K562 (cell line): ENCODE measurements at places on chromosomes 3 and 15.

GRCh38 chr15:39498629-39499028 is 82.2 kb upstream of the THBS1 start:
- DNase-seq = no peak

GRCh38 chr3:53695324-53695690 is 150.9 kb downstream of the CHDH start:
- DNase-seq = no peak

DNA sequence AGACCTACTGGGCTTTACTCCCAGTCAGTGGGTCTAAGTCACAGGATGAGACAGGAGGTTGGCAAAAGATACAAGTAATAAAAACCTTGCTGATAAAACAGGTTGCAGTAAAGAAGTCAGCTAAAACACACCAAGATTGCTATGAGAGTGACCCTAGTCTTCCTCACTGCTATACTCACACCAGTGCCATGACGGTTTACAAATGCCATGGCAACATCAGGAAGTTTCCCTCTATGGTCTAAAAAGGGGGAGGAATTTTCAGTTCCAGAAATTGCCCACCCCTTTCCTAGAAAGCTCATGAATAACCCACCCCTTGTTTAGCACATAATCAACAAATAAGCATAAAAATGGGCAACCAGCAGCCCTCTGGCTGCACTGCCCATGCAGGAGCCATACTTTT is 966.7 kb upstream of the ROBO1 start:
- no peak for DNase-seq

DNA sequence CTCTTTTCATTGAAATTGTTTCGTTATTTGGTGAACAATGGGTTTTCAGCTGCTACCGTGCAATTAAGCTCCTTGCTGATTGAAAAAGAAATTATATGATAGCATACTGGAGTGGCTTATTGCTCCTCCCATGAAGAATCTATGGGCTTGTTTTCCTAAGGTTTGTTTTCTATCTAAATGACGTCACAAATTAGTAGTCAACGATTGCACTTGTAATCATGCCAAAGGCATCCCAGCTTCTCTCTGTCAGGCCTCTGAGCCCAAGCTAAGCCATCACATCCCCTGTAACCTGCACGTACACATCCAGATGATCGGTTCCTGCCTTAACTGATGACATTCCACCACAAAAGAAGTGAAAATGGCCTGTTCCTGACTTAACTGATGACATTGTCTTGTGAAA is 388.0 kb upstream of the LMCD1 start:
- DNase-seq = no peak

GRCh38 chr15:48250640-48251076 is 44.6 kb downstream of the SLC12A1 start:
- DNase-seq = peak; percentile 22

GRCh38 chr3:171770689-171771620 is 39.3 kb downstream of the PLD1 start:
- peak; percentile 72 for DNase-seq

DNA sequence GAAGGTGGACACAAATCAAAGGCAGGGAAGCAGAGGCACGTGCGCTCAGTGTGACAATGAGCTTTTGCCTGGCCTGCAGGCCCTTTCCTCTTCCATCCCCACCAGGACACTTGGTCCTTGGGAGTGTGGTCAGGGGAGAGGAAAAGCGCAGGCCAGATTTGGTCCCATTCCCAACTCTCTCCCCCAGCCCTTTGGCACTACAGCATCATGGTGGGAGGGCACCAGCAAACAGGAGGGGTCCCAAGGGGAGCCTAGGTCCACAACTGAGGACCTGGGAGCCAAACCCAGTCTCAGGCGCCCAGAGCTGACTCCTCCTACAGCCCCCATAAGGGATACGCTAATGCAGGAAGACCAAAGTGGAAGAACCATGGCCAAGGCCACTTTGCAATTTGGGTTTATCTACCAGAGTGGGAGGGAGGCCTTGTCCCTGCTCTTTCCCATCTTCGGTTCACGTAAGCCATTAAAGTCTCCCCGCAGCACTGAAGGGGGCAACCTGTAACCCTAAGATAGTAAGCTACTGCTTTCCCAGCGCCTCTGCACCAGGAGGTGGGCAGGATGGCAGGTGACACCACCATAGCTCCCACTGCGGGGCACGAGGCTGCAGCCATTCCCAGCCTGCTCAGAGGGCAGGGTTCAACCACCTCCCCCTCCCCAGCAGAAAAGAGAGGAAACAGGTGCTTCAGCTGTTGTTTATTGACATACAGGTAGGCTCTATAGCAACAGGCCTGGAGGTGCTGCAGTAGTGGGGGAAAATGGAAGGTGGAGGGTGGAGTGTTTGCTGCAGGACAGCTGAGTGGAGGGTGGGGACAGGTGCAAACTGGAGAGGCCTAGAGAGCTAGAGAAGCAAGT is 993 bp upstream of the GRAMD2A start:
- DNase-seq = no peak

DNA sequence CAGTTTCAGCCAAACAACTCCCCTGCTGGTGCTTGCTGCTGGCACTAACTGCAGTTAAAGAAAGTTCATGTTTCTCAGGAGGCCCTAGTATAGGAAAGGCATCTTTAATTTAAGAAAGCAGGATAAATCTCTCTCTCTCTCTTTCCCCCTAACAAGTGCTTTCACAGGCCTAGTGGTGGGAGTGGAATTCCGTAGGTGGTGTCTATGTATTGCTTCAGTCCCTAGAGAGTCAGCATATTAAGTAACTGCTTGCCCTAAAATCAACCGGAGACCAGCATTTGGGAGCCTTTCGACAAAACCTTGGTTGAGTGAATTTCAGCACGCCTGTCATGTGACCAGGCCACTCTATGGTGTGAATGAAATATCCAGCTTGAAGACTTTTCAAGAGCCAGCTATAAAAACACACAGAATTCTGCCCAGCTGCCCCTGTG is 169.2 kb upstream of the TGFBR2 start:
- no peak for DNase-seq

GRCh38 chr3:150755902-150756301 is 7.1 kb downstream of the SIAH2 start:
- no peak for DNase-seq

- DNase-seq = no peak
Measured at GRCh38 chr3:138202945-138203701, 16.0 kb downstream of the ARMC8 start.

DNA sequence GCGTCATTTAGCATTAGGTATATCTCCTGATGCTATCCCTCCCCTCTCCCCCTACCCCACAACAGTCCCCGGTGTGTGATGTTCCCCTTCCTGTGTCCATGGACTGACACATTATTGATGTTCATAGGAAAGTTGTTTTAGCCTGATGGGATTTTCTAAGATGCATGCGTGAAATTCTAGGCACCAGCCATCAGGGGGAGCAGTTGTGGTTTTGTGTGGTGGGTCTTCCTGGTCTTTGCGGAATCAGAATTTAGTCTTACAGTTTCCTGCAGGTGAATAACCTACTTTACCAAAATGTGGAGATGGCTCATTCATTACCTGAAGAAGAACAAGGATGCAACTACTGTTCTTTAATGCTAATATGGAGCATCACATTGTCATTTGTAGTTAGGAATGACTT is 455.0 kb upstream of the THBS1 start:
- peak; percentile 70 for DNase-seq

DNA sequence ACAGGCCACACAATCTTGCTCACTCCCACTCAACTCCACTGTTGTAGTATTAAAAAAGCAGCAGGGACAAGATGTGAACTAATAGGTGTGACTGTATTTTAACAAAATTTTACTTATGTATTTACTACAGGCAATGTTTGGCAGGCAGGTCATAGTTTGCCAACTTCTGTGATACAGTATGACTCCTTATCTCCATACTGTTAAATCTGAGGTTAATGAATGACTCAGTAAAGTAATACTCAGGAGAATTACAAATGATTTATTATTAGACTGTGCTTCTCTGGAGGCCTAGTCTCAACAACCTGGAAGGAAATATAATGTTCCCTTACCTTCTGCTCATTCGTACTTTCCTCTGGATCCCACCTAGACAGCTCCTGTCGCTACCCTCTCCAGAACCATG is 258.6 kb upstream of the KCNMB2 start:
- DNase-seq = no peak

- DNase-seq = no peak
Measured at GRCh38 chr15:68149059-68149458, 56.1 kb downstream of the CALML4 start.

- no peak for DNase-seq
Measured at GRCh38 chr15:57728436-57728835, 21.9 kb downstream of the POLR2M start.

- DNase-seq = no peak
Measured at GRCh38 chr15:101139986-101140696, 111.7 kb downstream of the CHSY1 start.

DNA sequence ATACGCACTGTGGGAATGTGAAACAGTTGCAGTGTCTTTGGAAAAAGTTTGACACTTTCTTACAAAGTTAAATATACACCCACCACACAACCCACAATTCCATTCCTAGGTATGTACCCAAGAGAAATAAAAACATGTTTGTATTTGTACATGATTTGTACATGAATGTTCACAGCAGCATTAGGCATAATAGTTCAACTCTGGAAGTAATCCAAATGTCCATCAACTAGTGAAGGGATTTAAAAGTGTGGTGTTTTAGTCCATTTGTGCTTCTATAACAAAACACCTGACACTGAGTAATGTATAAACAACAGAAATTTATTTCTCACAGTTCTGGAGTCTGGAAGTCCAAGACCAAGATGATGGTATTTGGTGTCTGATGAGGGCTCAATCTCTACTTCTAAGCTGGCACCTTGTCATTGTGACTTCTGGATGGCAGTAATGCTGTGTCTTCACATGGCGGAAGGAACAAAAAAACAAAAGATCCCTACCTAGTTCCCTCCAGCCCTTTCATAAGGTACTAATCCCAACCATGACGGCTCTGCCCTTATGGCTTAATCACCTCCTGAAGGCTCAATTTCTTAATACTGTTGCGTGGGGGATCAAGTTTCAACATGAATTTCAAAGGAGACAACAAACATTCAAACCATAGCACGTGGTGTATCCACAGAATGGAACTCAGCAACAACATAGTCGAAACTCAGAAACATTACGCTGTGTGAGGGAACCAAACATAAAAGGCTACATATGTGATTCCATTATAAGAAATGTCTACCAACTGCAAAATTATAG is 120.5 kb downstream of the AQP9 start:
- DNase-seq = no peak

- no peak for DNase-seq
Measured at GRCh38 chr15:27912283-27912682, 186.8 kb downstream of the OCA2 start.

DNA sequence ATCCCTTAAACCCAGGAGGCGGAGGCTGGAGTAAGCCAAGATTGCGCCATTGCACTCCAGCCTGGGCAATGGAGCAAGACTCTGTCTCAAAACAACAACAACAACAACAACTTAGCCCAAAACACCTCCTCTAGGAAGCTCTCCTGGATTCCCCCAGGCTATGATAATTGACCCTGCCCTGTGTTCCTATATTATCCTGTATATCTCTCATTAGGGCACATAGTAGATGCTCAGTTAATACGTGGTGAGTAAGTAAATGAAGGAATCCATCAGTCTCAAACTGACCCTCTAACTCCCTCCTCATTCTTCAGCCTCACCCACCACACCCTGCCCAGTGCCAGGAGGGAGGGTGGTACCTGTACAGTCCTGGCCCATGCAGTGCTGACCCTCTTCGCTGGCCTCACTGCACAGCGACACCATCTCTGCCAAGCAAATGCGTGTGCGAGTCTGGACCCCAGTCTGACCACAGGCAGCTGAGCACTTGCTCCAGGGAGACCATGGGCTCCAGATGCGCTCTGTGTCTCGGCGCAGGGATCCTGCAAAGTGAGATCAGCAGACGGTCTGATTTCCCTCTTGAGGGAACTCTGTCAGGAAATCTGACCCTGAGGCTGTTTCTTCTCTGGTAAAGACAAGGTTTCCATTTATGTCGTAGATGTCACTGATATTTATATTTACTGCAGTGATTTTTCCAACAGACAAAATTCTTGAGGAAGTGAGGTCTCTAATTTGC is 6.2 kb downstream of the CILP start:
- DNase-seq = no peak

GRCh38 chr15:33068007-33068481 is 126.5 kb downstream of the FMN1 start:
- DNase-seq = no peak
